ENCODE measurements at places on chromosomes 16 and 17.
A peak's percentile ranks its signal among the peaks of the same experiment; 100 is the strongest.

DNA sequence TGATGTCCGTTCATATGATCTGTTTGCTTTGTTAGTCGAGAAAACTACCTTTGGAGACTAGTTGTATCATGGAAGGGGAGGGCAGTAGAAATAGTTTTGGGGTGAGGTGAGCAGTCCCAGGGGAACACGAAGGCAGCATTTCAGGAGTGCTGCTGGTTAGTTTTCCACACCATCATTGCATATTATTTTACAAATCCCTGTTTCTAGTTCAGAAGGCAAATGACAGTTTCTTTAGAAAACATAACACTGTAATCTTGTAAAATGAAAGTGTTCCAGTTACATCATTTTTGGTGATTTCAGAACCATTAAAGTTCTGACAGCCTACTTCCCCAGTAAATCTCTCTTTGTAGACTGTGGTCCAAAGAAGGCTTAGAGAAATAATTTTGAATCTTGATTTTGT is 25.4 kb downstream of the BANP start:
- DNase-seq, result no peak

- no peak for DNase-seq
Observed at GRCh38 chr17:5804251-5804650, 219.9 kb upstream of the NLRP1 start.

- DNase-seq, result no peak
Observed at GRCh38 chr16:50066482-50067289, 916 bp downstream of the HEATR3 start.

DNA sequence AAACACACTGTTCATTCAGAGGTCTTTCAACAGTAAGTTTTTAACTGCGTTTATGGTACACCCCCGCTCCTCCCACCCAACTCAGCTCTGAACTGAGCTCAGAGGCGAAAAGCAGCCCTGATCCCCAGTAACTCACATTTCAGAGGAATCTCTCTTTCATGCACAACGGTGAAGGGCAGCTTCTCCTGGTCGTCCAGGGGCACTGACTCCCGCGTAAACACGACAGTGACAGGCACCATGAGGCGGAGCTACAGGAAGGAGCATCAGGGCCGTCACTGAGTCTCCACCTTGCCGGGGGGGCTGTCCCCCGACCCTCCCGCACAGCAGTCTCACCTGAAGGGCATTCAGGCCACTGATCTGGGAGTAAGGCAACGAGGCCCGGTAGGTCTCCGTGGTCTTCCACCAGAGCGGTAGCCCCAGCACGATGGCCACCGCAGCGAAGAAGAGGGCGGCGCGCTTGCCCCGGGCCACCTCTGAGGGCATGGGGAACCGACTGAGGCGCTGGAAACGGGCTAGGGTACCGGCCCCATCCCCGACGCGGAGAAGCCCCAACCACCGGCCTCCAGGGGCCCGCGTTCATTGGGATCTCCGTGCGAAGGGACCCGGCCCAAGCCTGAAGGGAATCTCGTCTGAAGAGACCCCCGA is 486 bp downstream of the PIGS start:
- no peak for DNase-seq

DNA sequence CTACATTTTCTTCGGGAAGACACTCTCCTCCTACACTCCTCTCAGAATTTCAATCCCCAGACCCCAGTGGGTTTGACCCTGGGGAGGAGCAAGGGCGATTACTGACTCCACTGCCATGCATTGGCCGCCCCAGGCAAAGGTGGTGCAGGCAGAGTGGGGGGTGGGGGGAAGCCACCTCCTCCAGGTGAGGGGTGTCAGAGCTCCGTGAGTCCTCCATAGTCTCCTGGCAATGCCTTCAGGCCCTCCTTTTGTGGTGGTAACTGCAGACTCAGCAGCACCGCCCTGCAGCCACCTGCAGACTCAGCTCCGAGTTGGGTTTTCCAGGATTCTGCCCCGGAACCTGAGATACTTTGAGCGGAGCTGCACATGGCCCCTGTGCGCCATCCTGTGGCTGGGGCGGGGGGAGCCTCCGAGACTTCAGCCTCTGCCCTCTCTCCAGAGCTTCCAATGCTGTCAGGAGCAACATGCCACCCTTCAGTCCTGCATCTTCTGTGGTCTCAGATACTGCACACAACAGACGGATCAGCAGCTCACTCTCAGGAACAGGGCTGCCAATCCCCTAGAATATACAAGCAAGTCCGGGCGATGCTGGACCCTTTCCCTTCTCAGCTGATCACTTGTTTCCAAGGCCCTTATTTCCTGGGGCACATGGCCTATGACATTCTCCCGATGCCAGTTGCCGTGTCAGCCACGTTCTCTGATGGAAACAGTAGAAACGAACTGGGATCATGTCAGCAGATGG is 2.4 kb upstream of the SLC47A2 start:
- DNase-seq, result no peak

DNA sequence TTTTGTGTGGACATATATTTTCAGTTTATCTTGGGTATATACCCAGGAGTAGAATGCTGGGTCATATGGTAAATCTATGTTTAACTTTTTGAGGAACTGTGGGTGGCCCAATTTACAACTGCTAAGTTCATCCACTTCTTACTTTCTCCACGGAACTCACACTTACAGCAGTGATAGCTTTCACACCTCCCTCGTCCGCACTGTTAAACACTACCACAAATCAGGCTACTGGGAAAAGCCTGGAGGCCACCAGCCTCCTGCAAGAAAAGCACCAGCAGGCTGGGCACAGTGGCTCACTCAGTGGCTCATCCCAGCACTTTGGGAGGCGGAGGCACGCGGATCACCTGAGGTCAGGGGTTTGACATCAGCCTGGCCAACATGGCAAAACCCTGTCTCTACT is 14.7 kb upstream of the ZG16 start:
- no peak for DNase-seq

GRCh38 chr16:53132406-53132805 is 77.6 kb downstream of the CHD9 start:
- no peak for DNase-seq

DNA sequence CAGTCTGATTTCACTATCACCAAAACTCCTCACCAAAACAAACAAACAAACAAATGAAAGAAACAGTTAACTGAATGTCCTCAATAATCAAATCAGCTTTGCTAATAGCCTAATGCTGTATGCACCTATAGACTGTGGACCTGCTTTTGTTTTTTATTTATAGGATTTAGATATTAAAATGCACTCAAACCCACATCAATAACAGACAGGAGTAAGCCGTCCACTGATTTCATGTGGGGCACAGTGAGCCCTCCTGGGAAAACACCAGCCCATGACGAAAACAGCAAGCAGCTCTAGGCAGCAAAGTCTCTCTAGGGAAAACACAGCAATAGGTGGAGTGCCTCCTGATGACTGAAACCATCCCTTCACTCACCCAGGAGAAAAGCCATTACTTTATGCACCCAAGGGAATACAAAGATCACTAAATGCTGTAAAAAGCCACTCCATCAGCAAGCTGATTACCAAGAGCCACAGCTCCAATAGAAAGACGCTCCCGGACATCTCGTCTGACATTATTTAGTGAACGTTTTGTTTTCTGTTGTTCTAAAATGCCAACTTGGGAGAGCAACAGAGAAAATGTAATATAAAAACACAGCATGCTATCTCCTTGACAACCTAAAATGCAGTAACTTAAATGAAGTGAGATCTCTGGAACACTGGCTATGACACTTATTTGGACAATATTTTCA is 47.8 kb downstream of the ANKFY1 start:
- no peak for DNase-seq

- DNase-seq, result no peak
Observed at GRCh38 chr16:77459534-77460254, 24.9 kb upstream of the ADAMTS18 start.

DNA sequence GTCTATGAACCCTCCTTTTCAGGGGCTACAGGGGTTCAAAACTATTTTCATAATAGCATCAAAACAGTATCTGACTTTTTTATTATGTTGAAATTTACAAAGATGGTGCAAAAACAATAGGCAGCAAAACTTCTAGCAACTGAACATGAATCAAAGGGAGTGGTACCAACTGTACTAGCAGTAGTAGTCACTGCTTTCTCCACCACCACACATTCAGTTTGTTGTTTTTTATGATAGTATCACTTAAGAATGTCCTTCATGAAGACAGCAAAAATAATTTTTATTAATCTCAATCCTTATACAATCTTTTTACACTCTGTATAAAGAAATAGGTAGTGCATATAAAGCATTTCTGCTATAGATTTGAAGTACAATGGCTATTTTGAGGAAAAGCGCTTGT is 47.6 kb downstream of the MED13 start:
- DNase-seq, result no peak

- peak; percentile 80 for DNase-seq
Observed at GRCh38 chr17:44533533-44534246, 23.6 kb upstream of the FZD2 start.

- no peak for DNase-seq
Observed at GRCh38 chr17:42311240-42312034, 23.1 kb downstream of the STAT5A start.

GRCh38 chr16:89873109-89873971 is at the start of gene TCF25:
Gene TCF25, plus strand, starts transcription at chr16:89873592. Its CDS starts 76 bp downstream, at chr16:89873668.
- DNase-seq, result peak; percentile 75

- DNase-seq, result no peak
Observed at GRCh38 chr17:63221939-63222338, 224.2 kb downstream of the CYB561 start.

DNA sequence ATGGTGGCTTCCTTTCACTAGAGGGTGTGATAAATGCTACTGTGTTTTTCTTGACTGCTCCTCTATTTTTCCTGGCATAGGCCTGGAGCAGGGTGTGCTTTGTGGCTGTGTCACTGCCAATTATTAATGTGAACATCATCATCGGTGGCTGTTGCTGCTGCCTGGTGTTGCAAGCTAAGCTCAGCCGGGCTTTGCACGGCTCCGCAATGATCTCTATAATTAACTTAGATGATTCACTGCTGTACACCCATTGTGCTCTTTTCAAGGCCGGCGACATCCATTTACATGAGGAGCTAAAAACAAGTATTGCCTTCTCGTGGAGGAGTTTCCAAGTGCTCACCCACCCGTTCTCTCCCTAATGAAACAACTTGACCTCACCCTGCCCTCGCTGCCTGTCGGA is 160.1 kb upstream of the IRX3 start:
- DNase-seq, result no peak

DNA sequence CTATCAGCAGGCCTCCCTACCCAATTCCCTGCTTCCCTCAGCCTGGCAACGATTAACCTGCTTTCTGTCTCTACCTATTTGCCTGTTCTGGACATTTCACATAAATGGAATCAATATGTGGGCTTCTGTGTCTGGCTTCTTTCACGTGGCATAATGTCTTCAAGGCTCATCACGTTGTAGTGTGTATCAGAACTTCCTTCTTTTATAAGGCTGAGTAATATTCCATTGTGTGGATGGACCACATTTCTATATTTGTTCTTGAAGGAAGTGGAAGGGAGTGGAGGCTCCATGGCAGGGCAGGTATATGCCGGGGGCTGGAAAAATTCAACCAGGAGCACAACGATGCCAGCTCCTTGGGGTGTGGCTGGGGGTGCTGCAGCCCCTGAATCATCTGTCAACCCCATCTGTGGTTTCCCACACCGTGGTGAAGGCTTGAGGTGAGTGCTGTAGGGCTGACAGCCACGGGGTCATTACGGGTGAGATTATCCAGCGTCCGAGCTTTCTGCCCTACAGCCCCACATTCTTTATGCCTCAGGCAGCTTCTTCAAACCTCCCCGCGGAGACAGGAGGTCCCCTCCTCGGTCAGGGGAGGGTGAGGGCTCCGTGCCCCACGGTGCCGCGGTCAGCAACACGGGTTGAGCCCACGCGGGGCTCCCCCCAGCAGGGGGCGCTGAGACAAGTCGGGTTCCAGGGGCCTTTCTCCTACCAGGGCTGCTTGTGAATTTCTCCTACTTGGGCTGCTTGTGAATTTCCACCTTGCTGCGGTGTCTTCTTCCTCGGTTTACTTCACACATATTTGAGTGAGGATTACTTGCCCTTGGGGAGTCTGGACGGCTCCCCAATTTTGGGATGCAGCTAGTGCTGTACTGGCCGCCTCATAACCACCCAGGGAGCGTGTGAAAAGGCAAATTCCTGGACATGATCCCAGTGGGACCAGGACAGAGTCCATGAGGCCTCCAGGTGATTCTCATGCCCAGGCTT is 18.3 kb upstream of the WFIKKN2 start:
- DNase-seq, result no peak

GRCh38 chr16:80023865-80024264 is 423.3 kb upstream of the MAF start:
- no peak for DNase-seq

GRCh38 chr16:47254756-47255155 is 111.0 kb upstream of the NETO2 start:
- DNase-seq, result no peak

GRCh38 chr17:16406742-16407674 is 8.4 kb upstream of the TRPV2 start:
- no peak for DNase-seq

DNA sequence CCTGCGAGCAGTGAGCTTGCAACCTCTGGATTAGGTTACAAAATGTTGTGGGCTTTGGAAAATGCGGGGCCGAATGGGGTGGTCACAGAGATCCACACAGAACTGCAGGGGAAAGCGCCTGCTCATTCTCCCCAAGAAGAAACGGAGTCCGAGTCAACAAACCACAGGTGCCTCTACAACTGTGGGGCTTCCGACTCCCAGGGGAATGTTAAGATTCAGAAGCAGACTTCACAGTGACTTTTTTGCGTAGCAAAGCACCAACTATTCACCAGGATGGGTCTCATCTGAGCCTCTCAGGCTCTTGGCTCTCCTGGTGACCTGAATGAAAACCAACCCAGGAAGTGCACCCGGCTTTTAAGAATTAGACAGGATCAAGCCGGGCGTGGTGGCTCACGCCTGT is 33.7 kb downstream of the NUBP1 start:
- no peak for DNase-seq

- DNase-seq, result no peak
Observed at GRCh38 chr16:60922920-60923319, 1113.3 kb downstream of the CDH8 start.

DNA sequence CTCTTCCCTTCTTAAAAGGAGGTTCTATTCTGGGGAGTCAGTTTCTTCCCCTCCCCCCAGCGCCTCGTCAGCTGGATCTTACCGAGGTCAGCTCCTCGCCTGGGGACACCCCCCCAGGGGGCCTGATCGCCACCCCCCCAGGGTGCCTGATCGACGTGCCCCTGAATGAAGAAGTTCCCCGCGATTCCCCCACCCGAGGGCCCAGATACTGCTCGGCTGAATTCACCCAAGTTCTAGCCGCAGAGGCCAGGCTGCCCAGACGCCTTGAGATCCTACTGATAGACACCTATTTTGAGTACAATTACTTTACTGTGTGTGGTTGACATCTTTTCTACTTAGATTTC is 1.4 kb downstream of the RAB11FIP3 start:
- DNase-seq, result no peak

GRCh38 chr17:35799942-35800341 is 4.5 kb upstream of the MMP28 start:
- no peak for DNase-seq

- DNase-seq, result no peak
Observed at GRCh38 chr16:87297918-87298631, 19.1 kb downstream of the C16orf95 start.

- DNase-seq, result no peak
Observed at GRCh38 chr17:68182940-68183551, 64.8 kb upstream of the AMZ2 start.

GRCh38 chr16:64184156-64184555 is 937.7 kb downstream of the CDH11 start:
- DNase-seq, result no peak

- DNase-seq, result no peak
Observed at GRCh38 chr17:78357672-78358537, 2.0 kb downstream of the SOCS3 start.
